ENCODE measurements at places on chromosomes 5 and 9. TPM values are rescaled to one million over a fixed set of nuclear protein-coding genes. Genes with fewer than 3 reads are reported as not detected.

The PCA3 gene
- total RNA-seq = 0.39 TPM

The OR1Q1 gene
- total RNA-seq = not detected

The PCDHAC2 gene
- 0.39 TPM for total RNA-seq

The TRIP13 gene
- total RNA-seq = 9.2 TPM

The MLLT3 gene
- total RNA-seq = 26.0 TPM

The TXNDC8 gene
- total RNA-seq = not detected

The SLC28A3 gene
- 2.0 TPM for total RNA-seq

The INSYN2B gene
- total RNA-seq = not detected

The FBN2 gene
- total RNA-seq = 194 TPM

The ADCY2 gene
- total RNA-seq = 0.76 TPM
